ENCODE measurements at places on chromosomes 5 and 9.

DNA sequence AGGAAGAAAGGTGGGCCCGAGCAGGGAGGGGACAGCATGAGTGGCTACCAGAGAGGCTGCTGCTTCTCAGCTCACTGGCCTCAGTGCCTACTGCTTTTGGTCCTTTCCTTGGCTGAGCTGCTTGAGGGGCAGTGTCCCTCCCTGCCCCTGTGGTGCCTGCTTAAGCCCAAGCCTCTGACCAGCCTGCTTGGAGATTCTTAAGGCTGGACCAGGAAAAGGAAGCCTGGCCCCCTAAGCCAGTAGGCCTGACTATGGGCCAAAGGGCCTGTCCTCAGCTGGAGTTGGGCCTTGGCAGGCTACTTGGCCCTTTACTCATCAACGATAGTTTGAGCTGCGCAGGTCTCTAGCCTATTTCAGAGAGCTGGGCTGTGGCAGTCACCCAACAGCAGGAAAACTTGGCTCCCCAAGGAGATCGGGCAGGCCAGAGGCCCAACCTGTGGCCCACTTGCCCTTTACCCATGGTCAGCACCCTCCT is 24.9 kb downstream of the TCF7 start:
- no peak for DNase-seq

GRCh38 chr9:83526901-83527300 is 11.3 kb downstream of the FRMD3 start:
- no peak for DNase-seq

DNA sequence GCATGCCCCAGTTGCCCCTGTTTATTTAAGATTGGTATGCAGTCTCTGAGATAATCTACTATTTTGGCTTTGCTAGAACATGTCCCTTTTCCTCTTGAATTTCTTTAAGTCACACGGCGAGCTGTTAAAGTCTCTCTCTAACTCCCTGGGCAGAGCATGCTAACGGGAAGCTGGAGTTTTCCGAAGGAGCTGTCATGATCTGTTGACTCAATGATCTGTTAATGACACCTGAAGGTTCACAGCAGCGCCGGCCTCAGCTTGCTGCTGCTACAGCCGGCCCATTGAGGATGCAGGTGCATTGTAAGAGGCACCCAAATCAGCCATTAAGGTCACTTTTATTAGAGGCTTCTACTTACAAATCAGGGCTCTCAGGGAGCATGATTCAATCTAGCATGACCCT is 1203.4 kb downstream of the MAT2B start:
- no peak for DNase-seq

- DNase-seq = no peak
Measured at GRCh38 chr5:40078898-40079575, 600.7 kb upstream of the PTGER4 start.

- no peak for DNase-seq
Measured at GRCh38 chr5:134547579-134547978, 22.1 kb downstream of the JADE2 start.

- DNase-seq = peak; percentile 25
Measured at GRCh38 chr5:85278193-85278592, 893.5 kb upstream of the EDIL3 start.

GRCh38 chr5:152379331-152379730 is 25.7 kb downstream of the NMUR2 start:
- DNase-seq = no peak

DNA sequence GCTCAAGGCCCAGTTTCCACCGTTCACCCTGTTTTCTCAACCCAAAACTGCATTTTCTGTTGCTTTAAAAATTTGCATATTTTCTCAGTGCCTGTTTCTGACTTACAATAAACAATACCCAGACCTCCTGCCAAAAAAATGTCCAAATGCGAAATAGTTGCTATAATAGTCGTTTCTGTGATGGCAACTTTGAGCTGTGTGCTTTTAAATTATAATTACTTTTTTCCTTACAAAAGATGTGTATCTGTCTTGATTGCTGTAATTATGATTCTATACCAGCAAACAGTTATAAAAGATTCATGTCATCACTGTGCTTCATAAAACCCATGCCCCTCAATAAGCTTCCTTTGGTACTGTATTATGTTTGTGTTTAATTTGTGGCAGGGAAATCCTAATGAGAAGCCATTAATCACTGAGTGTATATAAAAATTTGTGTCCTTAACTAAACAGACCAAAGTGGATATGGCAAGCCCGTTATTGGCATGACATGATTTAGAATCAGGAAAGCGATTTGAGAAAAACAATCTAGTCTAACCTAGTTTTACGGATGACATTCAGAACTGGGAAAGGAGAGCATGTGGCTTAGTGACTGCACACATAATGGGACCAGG is 5.4 kb upstream of the SLC1A3 start:
- no peak for DNase-seq

GRCh38 chr9:133906932-133907910 is 84.9 kb downstream of the VAV2 start:
- no peak for DNase-seq

DNA sequence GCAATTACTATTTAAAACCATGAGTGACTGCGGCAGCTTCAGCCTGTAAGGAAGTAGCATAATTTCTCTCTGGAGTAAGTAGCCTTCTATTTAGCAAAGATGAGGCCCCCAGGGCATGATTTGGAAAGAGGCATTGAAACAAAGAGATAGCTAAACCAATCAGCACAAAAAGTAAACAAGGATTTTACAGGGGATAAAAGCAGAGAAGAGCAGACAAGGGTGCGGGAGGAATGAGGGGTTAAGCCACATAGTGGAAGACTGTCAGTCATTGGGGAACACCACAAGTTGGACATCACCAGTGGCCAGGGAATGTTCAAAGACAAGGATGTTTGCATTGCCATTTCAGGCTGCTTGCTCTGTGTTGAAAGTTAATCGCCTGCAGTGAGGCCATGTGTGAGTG is 24.0 kb upstream of the C5orf63 start:
- no peak for DNase-seq

DNA sequence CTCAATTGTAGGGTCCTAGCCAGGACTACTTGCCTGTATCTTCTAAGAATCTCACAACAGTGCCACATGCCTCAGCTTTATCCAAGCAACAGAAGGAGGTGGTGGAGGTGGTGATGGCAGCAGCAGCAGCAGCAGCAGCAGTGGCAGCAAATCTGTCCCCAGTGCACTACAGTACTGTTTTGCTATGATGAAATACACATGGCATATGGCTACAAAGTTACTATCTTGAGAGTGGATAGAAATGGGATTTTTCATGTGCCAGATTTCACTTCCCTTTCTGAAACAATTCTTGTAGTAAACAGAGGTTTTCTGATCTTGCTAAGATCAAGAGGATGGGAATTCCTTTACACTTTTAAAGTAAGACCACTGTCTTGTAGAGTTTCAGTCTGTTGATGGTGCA is 8.1 kb upstream of the CYSTM1 start:
- no peak for DNase-seq

DNA sequence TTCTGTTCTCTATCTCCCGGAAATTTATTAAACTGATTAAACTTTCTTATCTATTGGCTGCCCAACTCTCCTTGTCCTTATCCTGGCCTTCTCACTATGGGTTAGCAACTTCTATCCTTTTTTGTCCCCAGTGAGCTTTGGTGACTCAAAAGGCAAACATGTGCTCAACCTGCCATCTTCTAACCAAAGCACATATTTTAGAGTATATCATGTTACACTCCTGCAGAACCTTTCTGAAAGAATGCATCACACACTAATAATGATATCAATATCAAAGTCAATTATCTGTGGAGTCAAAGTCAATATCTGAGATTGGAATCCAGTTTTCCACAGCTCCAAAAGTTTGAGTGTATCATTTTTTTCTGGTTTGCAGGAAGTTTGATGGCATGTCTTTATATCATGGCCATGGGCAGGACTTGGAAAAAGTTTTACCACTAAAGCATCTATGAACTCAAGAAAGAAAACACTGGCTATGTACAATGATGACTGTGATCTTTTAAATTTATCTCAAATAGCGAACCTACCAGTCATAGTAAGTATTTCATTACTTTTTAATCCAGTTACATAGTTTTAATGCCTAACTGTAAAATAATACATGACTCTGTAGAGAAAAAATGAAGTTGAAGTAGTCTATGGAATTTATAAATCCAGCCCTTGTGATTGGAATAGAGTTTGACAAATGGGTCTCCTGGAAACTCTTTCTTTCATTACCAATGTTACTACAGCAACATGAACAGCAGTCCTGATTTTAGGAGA is 166.8 kb downstream of the DROSHA start:
- no peak for DNase-seq

GRCh38 chr9:16744394-16744793 is 126.1 kb downstream of the BNC2 start:
- DNase-seq = no peak

GRCh38 chr5:16464664-16465543 is 696 bp downstream of the ZNF622 start:
- no peak for DNase-seq

- DNase-seq = peak; percentile 11
Measured at GRCh38 chr9:27491154-27491553, 32.9 kb upstream of the IFNK start.

- DNase-seq = no peak
Measured at GRCh38 chr5:88276378-88276777, 7.7 kb upstream of the TMEM161B start.

DNA sequence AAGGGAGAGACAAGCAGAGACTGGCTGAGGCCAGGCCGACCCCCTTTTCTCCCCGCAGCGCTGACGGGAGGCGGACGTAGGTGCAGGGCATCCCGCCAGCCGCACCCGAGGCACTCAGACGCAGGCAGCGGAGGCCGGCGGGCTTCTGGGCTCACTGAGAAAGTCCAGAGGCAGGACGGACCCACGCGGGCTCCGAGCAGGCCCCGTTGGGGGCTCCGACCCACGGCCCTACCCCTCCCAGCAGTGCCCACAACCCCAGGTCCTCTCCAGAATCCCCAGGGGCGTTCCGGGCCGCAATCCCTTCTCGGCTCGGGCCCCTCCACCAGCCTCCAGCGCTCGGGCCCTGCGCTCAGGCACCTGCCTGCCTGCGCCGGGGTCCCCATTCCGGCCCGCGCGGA is 543 bp downstream of the MTMR12 start:
- DNase-seq = no peak

DNA sequence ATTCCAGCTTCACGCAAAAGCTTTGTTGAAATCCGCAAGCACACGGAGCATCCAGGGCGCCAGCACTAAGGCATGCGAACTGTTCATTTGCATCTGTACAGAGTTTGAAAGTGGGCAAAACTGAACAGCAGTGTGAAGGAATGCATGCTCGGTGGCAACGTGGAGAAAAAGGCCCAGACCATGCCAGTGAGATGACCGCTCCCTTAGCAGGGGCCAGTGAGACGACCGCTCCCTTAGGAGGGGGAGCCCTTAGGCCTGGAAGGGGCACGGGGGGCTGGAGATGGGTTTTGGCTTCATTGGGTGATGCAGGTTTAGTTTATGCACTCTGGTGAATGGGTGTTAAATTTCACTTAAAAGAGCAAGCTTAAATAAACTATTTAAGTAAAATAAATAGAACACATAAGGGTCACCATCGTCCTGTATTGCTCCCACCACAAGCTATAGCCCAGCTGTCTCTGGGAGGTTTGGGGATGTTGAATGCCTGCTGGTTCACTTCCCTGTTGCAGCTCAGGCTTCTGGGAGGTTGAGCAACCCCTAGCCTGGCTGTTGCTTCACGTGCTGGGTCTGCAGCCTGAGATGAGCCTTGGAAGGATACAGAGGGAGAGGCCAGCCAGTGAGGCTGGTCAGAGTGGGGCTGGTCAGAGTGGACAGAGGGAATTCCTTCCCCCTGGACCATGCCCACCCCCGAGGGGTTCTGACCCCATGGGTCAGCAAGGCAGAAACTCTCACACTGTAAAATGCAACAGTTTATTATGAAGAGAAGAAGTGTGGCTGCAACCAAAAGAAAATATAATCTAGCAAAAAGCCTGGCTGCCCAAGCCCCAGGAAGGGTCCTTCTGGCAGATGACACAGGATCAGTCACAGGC is 4.6 kb upstream of the FCN1 start:
- no peak for DNase-seq

DNA sequence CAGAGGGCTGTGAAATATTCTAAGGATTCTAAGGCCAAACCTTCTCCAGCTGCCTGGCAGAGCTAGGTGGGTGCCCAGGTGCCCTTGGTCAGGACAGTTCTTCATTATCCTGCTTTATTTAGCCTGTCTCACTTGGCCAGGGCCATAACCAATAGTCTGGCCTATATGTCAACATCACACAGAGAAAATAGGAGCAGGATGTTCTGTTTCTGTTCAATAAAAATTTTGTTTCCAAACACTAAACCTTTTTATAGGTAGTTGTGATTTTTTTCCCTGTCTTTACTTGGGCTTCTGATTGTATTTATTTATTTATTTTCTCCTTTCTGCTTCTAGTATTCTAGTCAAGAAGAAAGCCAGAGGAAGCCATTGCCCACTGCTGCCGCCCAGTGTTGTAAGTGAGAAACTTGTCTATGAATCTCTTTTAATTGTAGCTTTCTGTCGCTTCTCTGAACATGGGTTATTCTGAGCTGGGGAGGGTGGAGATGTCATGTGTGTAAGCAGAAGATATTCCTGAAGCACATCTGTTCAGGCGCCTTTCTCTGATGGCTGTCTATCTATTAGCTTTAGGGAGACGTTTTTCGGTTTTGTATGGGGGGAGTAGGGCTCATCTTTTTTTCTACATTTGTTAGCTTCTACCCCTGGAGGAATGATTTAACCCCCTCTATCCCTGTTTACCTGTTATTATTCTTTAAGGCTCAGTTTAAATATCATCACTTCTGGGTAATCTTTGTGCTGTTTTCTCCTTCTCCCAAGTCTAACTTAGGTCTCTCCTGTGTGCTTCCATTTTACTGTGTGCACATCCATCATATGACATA is 97.1 kb downstream of the UNC13B start:
- DNase-seq = no peak

- DNase-seq = no peak
Measured at GRCh38 chr9:2934883-2935282, 91.0 kb upstream of the PUM3 start.

- DNase-seq = no peak
Measured at GRCh38 chr9:13684656-13685055, 405.2 kb upstream of the MPDZ start.

- no peak for DNase-seq
Measured at GRCh38 chr9:135925496-135926133, 18.3 kb upstream of the CAMSAP1 start.

DNA sequence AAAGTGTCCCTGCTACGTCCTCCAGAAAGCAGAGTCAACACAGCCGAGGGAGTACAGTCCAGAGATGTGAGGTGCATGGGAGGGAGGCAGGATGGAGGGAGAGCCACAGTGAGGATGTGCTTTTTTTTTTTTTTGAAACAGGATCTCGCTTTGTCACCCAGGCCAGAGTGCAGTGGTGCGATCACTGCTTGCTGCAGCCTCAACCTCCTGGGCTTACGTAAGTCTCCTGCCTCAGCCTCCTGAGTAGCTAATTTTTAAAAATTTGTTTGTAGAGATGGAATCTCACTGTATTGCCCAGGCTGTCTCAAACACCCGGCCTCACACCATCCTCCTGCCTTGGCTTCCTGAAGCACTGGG is 33.2 kb upstream of the ALDH1B1 start:
- no peak for DNase-seq

DNA sequence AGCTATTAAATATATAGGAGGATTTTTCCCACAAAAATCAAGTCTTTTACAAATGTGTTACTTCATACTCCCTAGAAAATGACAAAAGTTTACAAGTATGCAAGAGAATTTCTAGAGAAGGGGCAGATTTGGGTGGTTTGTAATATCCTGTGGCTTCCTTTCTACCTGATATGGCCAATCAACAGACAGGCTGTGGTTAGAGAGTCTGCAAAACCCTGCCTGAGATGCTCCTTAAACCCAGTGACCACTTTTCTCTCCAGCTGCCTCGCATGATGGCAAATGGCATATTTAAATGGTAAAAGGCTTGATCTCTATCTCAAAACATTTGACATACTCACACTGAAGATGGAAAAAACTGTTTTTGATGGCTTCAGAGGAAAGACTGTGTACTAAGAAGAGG is 550.1 kb upstream of the ZNF462 start:
- no peak for DNase-seq
